Stimulated activated naive B cell treated with anti-CD40 and anti-IgM and Interleukin-4, amounts not matched to agents 10 μg/mL and 1 μg/mL and 100 μg/mL, for 72 hours (primary cell): ENCODE measurements at places on chromosomes 1 and 21.

DNA sequence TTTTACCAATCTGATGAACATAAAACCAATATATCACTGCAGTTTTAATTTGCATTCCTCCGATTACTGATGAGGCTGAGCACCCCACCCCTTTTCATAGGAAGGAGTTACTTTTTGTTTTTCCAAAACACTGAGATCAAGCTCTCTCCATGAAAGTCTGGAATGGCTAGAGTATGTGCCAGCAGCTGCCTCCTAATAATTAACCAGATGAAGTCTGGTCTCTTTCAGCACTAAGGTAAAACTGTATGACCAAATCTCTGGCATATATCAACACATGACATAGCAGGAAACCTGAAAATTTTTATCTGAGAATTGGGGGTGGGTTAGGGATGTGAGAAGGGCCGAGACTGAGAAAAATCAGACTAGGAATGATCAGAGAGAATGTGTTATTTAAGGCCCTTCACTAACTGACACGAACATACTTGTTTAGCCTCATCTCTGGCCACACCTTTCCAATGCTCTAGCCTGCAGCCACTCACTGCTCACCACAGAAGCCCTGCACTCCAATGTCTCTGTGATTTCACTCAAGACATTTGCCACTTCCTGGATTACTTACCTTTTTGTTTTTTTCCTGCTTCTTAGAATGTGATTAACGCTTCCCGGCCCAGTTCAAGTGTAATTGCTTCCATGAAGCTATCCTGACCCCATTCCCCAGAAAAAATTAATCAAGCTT lies 34.7 kb downstream of the WASF2 start:
- DNase-seq, result no peak

GRCh38 chr1:174262349-174263241 lies 103.3 kb downstream of the RABGAP1L start:
- no peak for DNase-seq

DNA sequence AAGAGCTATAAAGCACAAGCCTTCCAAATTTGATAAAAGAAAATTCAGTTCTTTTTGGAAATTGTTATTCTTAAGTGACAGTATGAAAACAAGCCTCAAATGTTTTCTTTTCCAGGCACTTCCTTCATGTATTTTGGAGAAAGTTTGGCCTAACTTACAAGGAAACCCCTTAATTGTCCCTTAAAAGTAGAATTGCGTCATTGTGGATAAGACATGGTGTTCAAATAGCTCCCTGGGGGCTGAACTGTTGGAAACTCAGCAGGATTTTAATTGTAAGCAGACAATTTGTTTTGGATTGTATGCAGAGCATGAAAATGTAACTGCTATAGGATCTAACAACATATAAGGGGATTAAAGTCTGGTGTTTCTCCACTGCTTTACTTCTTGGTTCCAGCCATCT lies 35.4 kb upstream of the FGGY start:
- no peak for DNase-seq

GRCh38 chr1:1873186-1873585 lies 17.7 kb downstream of the GNB1 start:
- DNase-seq, result no peak

GRCh38 chr1:99627615-99628014 lies 18.3 kb upstream of the PALMD start:
- DNase-seq, result no peak

DNA sequence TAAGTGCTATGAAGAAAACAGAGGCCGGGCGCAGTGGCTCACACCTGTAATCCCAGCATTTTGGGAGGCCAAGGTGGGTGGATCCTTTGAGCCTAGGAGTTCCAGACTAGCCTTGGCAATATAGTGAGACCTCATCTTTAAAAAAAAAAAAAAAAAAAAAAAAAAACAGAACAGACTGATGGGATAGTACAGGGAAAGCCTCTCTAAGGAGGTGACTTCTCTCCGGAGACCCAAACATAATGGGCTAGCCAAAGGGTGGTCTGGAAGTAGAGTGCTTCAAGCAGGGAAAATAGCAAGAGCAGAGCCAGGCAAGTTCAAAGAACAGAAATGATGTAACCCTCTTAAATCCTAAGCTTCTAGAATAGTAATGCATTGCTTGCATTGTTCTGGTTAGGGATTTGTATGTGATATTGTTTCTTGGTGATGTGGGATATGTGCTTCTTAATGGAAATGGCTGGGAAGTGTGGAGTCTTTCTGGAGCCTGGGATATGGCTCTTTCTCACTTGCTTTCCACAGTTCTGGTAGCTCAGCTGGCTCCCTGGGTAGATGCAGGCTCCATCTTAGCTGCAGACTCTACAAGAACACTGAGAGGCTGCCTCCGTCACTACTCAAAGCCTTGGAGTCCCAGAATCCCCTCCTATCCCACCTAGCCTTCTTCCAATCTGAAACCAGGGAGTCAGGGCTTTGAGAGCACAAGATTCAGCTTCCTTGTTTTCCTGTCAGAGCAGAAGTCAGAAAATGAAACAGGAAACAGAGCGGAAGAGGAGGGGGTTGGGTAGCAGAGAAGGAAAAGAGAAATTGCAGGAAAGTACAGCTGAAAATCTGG lies 1.9 kb upstream of the PIGV start:
- DNase-seq, result no peak

GRCh38 chr1:172019976-172020375 lies 178.7 kb downstream of the DNM3 start:
- DNase-seq, result no peak

GRCh38 chr21:36859744-36860501 lies 106.5 kb downstream of the HLCS start:
- DNase-seq, result no peak

- DNase-seq, result peak; percentile 6
These were observed 177.7 kb upstream of the HP1BP3 start for GRCh38 chr1:20964540-20965484.

GRCh38 chr1:43484367-43484766 lies 30.6 kb upstream of the HYI start:
- no peak for DNase-seq

DNA sequence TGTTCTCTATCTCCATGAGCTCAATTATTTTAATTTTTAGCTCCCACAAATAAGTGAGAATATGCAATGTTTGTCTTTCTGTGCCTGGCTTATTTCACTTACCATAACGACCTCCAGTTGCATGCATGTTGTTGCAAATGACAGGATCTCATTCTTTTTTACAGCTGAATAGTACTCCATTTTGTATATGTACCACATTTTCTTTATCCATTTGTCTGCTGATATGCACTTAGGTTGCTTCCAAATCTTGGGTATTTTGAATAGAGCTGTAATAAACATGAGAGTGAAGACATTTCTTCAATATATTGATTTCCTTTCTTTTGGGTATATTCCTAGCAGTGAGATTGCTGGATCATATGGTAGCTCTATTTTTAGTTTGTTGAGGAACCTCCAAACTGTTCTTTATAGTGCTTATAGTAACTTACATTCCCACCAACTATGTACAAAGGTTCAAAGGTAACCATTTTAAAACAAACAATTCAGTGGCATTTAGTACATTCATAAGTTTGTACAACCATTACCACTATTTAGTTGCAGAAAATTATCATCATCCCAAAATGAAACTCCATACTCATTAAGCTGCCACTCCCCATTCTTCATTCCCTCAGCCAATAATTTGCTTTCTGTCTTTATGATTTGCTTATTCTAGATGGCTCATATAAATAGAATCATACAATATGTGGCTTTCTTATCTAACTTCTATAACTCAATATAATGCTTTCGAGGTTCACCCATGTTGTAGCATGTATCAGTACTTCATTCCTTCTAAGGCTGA lies 255.9 kb upstream of the NFIA start:
- no peak for DNase-seq

- DNase-seq, result no peak
These were observed 55.1 kb downstream of the SLC22A15 start for GRCh38 chr1:116031302-116031835.

GRCh38 chr1:156281281-156281680 lies 1.3 kb downstream of the SMG5 start:
- peak; percentile 47 for DNase-seq

DNA sequence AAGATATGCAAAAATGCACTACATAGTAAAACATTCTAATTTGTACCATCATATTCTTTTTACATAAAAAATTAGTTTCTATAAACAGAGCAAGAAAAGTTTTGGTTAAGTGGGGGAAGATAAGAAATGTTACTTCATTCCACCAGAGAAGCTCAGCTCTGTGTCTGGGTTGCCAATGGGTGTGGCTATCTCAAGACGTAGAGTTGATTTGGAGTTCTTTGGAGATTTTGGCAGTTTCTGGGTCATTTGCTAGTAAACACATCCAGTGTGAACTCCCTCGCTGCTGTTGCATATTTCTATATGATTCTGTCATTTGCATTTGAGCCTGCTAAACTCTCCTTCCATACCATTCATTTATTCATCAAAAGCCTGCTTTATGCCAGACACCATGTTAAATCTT lies 7.2 kb downstream of the RGL1 start:
- DNase-seq, result no peak

- no peak for DNase-seq
These were observed 129.8 kb upstream of the DAB1 start for GRCh38 chr1:57553666-57554065.

DNA sequence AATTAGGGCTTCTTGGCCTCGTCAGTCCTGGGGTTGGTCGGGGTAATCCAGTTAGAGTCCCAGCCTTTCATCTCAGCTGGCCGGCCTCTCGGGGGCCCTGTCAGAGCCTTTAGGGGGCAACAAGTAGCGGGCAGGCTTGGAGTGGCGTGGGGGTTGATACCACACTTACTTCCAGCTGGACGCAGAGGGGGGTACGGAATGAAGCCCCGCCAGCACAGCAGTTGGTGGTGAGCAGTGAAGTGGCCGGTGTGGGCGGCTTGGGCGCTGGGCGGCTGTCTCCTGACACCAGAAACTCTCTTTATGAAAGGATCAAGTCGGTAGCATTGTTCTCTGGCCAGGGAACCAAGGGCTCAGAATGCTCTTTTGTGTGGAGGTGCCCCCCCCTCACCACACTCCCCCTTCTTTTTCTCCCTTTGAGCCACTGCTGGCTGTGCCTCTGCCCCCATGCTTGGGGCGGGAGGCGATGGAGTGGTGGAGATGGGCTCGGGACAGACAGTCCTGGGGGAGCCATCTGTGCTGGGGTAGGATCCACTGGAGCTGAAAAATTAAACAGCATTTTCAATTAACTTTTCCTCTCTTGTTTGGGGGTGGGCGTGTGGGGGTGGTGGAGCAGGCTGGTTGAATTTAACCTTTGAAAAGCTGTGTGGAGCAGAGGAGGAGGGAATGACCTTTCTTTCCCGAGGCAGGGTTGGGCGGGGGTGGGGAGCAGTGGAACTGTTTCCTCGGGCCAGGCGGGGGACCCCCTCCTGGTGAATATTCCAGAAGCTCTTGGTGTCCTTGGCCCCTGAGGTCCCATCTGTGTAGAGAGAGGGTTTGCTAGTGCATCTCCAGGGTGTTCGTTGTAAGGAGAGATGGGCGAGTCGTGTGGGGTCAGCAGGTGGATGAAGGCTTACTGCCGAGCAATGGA lies 102.7 kb downstream of the RNF220 start:
- no peak for DNase-seq

DNA sequence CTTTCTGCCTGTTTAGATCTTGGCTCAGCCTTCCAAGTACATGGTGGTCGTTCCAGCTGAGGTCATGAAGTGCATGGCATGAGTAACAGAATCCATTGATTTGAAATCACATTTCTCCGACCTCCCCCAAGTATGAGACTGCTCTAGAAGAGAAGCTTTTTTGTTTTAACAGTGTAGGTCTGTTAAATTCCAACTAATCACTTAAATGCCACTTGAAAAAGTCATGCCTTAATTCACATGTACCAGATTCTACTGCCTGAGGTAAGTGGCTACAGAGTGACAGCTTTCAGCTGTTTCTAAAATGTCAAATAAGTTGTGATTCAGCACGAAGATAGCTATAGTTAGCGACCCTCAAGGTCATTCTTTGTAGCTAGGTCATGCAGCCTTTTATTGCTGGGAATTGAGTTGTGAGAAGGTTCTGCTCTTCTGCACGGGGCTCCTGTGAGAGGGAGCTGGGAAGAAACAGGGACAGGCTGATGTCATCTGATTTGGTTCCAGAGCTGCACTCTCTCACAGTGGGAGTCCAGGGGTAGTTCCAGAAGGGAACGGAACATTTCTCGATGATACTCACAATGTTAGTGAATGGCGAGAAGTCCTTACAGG lies 112.7 kb downstream of the VPS13D start:
- no peak for DNase-seq

GRCh38 chr1:45375104-45376090 lies 35.2 kb upstream of the MUTYH start:
- no peak for DNase-seq

DNA sequence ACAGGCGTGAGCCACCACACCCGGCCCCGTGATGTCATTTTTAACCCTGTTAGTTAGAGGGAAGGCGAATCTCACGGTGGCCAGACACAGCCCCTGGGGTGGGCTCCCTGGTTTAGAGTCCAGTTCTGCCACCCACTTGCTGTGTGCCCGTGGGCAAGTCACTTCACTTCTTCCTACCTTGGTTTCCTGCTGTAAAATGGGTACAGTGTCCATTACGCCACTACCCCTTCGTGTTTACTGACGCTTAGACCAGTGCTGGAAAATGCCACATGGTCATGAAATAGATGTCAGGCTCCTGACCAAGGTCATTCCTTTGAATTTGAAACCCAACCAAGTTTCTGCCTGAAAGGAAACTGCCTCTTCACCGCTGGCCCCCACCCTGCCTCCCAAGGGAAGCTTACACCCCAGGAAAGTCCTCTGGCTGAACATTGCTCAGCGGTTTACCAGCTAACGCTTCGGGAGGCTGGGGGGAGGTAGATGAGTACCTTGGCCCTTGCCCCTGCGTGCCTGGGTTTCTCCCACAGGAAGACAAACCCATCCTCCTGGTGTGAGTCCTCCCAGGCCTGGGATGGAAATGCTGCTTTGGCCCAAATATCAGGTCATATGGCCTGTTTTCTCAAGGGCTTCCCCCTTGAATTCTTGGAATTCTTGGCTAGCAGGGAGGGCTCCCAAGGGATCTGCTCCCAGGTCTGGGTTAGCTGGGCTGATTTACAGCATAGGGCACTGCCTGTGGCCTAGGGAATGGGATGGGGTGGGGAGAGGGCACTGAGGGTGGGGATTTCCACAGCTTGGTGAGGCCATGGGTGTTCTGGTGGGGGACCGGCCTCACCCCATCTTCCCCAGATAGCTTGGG lies 7.6 kb upstream of the AADACL4 start:
- no peak for DNase-seq

GRCh38 chr1:28927648-28928313 lies 13.4 kb downstream of the EPB41 start:
- DNase-seq, result no peak

DNA sequence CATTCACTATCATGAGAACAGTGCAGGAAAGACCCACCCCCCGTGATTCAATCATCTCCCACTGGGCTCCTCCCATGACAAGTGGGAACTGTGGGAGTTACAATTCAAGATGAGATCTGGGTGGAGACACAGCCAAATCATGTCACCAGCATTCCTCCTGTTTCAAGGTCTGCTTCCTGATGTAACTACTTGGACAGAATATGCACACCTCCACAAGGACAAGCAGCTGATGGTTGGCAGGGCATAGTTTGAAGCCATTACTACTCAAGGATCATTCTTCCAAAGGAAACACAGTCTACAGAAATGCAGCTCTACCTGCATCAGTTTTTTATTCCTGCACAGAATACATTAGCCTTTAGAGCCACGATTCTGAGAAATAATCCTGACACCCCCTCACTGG lies 28.5 kb upstream of the RNF2 start:
- no peak for DNase-seq

- no peak for DNase-seq
These were observed 79.1 kb upstream of the VAMP3 start for GRCh38 chr1:7692005-7692404.

GRCh38 chr1:165603810-165604209 lies 27.2 kb upstream of the MGST3 start:
- no peak for DNase-seq

- no peak for DNase-seq
These were observed 41.5 kb upstream of the HMGB4 start for GRCh38 chr1:33822396-33822795.
